CD4-positive, alpha-beta T cell treated with Interleukin-4 for 4 hours (primary cell): ENCODE measurements at places on chromosomes 2 and 18.

GRCh38 chr2:231600619-231601355 is 8.1 kb downstream of the TEX44 start:
- no peak for DNase-seq

DNA sequence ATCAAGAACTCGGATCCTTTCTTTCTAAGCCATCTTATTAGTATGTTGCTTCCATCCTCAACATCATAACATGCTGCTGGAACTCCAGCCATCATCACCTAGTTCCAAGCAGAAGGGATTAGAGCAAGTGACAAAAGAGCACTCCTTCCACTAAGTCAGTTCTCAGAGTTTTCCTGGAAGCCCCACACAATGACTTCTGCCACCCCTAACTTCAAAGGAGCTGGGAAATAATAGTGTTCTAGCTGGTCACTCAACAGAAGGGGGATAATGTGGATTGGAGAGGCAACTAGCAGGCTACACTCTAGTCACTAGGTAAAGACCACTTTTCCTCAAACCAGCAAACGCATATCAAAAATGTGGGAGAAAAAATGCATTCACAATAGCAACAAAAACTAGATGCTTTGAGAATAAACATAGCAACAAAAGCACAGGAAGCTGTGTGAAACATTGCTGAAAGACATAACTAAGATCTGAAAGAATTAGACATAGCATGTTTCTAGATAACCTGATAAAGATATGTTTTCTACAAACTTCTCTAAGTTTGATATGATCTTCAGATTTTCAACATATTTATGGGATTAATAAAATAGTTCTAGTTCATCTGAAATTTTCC is 39.5 kb downstream of the COX7A2L start:
- peak; percentile 33 for DNase-seq

- DNase-seq, result no peak
Observed at GRCh38 chr2:218722876-218723785, 12.5 kb downstream of the TTLL4 start.

- no peak for DNase-seq
Observed at GRCh38 chr2:145020139-145020538, 500.2 kb upstream of the ZEB2 start.

DNA sequence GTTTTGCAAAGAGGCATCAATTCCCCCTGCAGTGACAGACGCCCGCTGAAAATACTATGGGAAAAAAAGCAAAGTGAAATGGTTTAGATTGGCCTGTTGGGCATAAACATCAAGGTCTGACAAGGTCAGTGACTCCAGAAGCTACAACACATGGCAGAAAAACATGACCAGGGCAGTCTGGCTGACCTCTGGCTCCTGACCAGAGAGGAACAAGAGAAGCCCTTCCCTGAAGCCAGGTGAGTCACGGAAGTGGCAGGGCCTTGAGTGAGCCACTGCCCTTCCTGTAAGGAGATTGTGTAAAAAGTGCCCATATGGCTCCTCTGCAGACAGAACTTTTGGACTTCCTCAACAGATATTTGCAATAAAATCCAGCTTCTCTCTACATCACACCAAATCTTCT is 72.0 kb downstream of the DNER start:
- no peak for DNase-seq

GRCh38 chr2:45469314-45470099 is 141.6 kb downstream of the SRBD1 start:
- no peak for DNase-seq

- DNase-seq, result no peak
Observed at GRCh38 chr2:232479341-232480200, 8.1 kb downstream of the ECEL1 start.

DNA sequence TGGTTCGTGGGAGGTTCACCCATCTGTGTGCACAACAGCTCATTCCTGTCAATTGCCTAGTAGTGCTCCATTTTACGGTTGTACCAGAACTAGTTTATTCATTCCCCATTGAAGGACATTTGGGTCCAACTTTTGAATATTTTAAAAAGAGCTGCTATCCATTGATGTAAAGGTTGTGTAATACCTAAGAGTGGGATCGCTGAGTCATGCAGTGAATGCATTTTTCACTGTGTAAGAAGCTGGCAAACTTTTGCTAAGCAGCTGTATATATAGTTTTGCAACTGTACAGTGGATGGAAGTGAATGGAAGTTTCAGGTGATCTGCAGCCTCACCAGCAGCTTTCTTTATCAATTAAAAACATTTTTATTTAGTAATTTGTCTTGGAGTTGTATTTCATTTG is 104.5 kb downstream of the DCDC2C start:
- DNase-seq, result no peak

GRCh38 chr2:159640176-159640575 is 23.8 kb upstream of the BAZ2B start:
- DNase-seq, result no peak

DNA sequence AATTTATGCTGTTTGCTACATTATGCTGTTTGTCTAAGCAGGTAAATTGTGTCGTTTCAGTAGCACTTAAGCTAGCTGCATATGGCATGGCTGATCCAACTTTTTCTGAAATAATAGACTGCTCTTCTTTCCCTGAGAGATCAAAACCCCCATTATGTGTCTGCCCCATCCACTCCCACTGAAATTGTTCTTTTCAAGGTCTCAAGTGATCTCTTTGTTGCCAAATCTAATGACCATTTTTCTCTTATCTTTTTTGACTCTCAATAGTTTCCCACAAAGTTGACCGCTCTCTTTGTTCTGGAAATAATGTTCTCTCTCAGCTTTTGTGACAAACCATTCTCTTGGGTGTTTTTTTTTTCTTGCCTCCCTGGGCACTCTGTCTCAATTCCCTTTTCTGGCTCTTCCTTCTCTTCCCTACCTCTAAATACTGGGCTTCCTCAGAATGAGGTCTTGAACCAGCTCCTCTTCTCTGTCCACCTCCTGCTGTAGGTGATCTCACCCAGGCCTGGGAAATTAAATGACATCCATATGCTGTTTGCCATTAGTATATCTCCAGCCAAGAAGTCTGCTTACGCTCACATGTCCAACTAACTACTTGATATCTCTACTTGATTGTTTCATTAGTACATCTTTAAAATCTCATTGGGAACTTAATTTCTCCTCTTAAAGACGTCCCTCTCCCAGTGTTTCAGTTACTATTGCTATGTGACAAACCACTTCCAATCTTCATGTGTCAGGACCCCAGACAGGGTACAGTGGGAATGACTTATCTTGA is 107.3 kb upstream of the TLK1 start:
- no peak for DNase-seq

GRCh38 chr2:196851088-196851487 is 41.9 kb upstream of the C2orf66 start:
- DNase-seq, result no peak

DNA sequence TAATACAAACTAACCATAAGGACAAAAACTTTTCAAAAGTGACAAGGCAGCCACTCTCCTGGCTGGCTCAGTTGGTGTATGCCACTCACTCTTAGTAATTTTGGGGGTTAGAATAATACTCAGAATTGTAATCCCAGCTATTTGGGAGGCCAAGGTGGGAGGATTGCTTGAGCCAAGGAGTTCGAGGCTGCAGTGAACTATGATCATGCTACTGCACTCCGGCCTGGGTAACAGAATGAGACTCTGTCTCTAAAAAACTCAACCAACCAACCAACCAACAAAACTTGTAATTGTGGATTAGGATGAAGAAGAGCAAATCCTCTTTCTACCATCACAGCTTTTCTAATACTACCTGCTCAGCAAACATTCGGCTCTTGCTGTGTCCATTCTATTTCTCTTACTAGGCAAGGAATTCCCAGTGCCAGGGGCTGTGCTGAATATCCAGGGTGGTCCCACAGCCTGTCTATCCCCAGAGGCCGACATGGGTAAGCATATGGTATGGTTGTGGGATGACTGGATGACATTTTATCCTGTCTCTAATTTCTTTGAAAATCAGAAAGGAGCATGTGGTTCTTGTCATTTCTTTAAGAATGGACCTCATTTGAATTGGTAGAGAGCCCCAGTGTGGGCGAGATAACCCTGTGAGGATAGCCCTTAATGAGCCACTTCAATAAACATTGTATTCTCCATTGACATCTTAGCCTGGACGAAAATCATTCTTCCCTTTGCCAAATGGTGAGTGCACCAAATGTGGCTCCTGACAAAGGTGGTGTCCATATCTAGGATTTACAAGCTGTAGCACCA is 220.1 kb downstream of the MYCN start:
- no peak for DNase-seq

DNA sequence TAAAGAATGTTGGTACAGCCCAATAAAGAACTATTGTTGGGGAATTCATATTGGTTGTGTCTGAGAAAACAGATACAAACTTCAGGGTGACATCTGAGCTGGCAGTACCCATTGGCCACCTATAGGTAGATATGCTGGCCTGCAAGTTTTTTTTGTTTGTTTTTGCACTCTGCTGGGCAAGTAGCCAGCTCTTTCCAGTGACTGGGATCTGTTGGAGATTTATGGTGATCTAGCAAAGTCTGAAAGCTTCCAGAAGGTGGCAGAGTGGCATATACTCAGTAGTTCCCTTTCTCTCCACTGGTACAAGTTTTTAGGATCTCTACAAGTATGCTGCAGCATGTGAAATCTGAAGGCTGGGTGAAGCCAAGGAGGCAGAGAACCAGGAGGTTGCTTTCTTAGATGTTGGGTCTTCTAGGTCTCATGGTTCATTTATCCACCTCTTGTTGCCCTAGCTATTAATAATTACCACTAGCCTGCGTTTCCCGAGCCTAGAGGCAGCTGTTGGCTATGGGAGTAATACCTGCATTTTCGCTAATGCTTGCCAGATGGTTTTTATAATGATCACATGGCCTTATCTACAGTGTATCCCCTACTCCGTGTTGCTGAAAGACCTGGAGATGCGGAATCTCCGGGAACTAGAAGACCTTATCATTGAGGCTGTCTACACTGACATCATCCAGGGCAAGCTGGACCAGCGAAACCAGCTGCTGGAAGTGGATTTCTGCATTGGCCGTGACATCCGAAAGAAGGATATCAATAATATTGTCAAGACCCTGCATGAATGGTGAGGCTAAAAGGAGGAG is 9.5 kb downstream of the COPS7B start:
- DNase-seq, result no peak

DNA sequence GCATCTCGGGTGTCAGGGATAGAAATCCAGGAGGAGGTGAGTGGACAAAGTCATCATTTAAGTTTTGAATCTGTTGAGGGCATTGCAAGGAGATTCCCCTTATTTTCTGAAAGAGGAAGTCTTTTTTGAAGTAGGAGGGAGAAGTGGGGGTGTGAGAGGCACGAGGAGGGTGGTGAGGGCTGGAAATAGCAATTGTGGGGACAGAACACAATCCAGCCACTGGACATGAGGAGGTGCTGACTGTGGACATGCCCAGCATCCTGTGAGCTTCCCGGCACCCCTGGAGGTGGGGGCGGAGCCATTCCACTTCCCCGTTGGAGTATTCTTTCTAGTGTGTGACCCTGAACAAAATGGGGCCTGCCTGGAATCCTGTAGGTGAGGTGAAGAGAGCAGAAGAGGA is 310.7 kb upstream of the EPAS1 start:
- DNase-seq, result no peak

DNA sequence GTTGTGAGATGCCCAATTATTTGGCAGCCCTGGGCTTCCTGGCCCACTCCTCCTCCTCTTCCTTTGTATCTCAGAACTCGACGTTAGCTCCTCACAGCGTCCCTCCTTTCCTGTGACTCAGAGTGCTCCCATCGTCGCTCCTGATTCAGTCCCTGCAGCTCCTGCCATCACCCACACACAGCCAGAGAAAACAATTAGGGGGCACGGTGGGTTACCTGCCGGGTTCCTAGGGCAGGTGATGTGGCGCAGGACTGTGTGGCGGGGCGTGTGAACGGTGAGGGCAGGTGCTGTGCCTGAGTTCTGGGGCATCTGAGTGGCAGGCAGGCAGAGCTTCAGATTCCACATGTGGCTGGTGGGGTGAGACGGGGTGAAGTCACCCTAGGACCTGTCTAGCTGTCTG is 42.6 kb downstream of the GLI2 start:
- no peak for DNase-seq

GRCh38 chr2:239607517-239608191 is 206.8 kb upstream of the HDAC4 start:
- no peak for DNase-seq

DNA sequence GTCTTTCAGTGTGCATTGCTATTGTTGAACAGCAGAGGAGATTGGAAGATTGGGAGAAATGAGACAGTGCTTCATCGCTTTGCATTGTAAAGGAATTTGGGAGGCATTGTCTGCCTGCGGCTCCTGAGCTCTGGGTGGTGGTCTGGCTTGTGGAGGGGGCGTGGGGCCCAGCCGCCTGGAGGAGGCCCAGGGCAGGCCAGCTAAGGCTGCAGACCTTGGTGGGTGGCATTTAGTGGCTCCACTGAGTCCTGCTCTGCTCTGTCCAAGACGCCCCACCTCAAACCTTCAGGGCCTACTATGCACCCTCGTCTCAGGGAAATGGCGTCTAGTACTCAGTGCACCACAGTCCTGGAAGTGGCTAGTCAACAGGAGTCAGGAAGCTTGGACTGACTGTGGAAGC is 5.7 kb upstream of the HS1BP3 start:
- DNase-seq, result no peak

DNA sequence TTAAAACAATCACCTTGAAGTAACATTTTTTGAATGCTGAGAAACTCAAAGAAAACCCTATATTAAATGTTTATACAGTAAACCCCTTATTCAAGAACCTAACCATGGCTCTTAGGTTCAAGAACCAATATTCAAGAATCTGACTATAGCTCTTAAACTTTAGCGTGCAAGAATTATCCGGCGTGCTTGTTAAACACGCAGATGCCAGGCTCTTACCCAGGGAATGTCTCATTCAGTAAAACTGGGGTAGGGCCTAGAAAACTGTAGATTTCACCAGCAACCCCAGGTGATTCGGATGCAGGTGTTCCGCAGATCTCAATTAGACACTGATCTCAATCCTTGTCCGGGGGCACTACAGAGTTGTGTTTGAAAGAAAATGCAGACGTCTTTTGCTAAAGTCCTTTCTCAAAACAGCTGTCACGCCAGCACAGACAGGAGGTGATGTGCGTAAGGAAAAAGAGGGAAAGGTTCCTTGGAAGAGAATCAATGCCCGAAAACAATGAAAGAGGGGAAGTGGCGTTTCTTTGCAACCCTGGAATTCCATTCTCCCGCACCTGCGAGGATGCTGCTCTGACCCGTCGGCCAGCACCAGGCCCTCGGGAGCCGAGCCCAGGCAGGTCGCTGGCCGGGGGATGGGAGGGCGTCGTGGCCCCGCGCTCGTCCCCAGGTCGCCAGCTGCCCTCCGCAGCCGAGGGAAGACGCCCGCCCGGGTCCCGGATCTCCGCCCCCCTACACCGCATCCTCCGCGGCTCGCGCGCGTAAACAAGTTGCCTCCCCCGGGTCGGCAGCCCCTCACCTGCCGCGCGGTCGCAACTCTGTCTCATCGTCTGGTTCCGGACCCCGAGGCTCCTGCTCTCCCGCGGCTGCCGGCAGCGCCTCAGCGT is 851 bp downstream of the EIF2AK3 start:
- peak; percentile 39 for DNase-seq

GRCh38 chr18:37306432-37306831 is 259.2 kb downstream of the CELF4 start:
- DNase-seq, result no peak
